NCI-H1105 (cell line): ENCODE measurements at places on chromosomes 11 and 22.

- no peak for DNase-seq
Observed at GRCh38 chr22:31048570-31048969, 32.5 kb upstream of the SMTN start.

DNA sequence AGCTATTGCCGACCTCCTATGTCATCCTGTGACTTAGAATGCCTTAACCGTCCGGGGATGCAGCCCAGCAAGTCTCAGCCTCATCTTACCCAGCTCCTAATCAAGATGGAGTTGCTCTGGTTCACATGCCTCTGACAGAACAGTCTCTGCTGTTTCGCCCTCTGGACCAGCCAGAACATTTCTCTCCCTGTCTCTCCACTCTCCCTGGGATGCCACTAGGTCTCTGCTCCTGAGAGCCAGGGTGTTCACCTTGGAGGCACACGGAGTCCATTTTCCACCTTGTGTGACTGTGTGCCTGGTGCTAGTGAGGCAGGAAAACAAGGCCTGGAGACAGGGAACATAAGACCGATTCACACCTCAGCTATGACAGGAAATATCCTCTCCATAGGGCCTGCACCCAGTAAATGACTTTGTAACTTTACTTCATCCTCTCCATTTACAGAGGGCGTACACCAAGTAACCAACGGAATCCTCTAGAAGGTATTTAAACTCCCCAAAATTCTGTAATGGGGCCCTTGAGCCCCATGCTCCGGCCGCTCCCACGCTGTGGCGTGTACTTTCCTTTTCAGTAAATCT, 16.8 kb upstream of the B4GALNT4 start:
- DNase-seq, result no peak

- DNase-seq, result no peak
Observed at GRCh38 chr11:62879235-62879978, 1.3 kb upstream of the SLC3A2 start.

DNA sequence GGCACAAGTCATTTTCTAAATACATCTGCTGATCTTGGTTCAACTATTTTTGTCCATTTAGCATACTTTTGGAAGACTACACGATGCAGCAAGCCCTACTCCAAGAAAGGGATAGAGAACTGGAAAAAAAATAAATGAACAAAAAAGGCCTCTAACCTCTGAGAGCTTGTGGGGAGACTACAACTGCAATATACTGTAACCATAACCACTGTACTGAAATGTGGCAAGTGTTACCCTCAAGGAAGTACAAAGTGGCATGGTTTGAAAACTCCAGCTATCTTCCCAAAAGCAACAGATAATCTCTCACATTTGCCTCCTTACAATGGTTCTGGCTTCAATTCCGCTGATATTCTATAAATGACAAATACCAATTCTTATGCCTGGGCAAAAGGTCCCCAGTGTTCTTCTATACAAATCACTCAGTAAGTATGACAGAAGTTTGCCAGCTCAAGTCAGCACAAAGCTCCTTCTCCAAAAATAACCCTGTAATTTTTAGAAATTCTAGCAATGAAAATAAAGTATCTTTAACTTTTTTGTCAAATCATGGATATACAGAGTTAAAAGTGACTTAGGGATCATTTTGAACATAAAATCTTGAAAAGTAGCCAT, 22.9 kb downstream of the AMBRA1 start:
- no peak for DNase-seq

DNA sequence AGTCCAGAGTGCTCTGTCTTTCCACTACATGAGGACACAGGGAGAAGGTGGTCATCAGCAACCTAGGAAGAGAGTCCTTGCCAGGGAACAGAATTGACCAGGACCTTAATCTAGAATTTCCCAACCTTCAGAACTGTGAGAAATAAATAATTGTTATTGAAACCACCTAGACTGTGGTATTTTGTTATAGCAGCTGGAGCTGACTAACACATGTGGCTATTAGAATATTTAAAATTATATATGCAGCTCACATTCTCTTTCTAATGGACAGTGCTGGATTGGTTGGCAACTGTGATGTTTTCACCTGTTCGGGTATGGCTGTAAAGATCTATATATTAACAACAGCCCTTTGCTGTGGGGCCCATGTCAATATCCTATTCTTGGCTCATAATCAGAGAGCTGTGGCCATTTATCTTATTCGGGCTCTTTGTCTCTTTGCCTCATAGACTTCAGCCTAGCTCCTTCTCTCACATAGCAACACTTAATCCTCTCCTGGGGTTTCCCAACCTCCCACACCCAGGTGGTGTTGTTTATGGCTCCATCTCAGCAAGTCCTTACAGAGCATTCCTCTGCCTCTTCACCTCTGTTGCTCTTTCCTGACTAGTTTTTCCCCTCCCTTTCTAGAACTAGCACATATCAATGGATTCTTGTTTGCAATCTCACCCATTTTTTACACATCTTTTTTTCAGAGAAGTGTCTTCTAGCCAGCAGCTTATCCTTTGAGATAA, 46.4 kb upstream of the AMOTL1 start:
- DNase-seq, result no peak

DNA sequence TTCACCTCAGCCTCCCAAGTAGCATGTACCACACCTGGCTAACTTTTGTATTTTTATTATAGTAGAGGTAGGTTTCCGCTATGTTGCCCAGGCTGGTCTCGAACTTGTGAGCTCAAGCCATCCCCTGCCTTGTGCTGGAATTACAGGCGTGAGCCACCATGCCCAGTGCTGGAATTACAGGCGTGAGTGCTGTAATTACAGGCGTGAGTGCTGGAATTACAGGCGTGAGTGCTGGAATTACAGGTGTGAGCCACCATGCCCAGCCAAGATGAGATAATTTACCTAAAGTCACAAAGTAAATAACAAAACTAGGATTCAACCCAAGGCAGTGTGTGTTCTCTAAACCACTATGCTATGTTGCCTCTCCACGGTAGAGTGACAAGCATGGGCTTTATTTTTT, 3.6 kb upstream of the UBXN1 start:
- no peak for DNase-seq

- peak; percentile 95 for DNase-seq
Observed at GRCh38 chr22:21641789-21642583, at the start of gene SDF2L1. TSS of gene SDF2L1 (plus strand) at chr22:21642302. CDS start at chr22:21642337, 35 bp downstream.

DNA sequence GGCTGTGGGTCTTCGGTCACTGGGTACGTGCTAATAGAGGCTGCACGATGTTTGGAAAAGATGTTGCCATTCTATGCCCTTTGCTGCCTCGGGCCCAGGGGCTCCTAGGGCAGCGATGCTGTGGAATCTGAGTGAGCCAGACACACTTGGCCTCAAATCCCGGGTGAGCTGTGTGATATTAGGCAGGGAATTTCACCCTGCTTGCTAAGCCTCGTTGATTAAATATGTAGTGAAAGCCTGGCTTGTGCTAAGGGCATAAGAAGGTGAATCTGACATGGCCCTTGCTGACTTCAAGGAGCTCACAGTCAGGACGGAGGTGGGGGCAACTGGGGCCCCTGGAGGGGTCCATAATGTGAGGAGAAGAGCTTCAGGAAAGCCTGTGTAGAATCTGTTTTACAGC, 5.4 kb upstream of the HMOX1 start:
- no peak for DNase-seq
